Activated naive CD4-positive, alpha-beta T cell treated with anti-CD3 and anti-CD28 coated beads for 36 hours (primary cell): ENCODE measurements at places on chromosomes 5 and 9.
A peak's percentile ranks its signal among the peaks of the same experiment; 100 is the strongest.

DNA sequence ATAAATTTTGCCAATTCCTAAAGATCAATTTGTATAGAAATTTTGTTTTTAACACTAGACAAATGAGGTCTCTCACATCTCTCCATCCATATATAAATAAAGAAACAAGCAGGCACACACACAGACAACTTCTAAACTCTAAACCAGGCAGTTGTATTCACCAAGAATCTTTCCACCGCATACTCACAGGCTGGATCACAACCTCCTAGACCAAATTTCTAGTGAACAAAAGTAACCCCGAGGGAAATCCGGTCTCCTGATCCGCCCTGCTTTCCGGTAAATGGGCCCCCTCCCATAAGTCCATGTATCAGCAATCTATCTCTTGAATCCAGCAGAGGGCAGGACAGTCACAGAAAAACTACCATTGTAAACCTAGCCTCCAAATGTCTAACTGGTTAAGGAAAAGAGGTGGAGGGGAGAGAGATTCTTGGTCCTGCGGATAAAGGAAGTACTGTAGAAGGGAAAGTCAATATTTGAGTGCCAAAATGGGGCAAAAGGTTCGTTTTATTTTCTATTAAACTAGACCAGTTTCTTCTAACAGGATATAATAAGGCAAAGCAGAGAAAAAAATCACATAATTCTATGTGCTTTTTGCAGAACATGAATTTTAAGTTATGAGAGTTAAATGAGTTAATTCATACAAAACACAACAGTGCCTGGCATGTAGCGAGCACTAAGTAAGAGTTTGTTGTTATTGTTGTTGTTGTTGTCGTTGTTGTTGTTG is 4.8 kb upstream of the SMU1 start:
- peak; percentile 88 for DNase-seq

GRCh38 chr5:158820891-158821290 is 278.8 kb downstream of the EBF1 start:
- DNase-seq = no peak

- no peak for DNase-seq
Observed at GRCh38 chr9:126608551-126608950, 5.2 kb upstream of the LMX1B start.

DNA sequence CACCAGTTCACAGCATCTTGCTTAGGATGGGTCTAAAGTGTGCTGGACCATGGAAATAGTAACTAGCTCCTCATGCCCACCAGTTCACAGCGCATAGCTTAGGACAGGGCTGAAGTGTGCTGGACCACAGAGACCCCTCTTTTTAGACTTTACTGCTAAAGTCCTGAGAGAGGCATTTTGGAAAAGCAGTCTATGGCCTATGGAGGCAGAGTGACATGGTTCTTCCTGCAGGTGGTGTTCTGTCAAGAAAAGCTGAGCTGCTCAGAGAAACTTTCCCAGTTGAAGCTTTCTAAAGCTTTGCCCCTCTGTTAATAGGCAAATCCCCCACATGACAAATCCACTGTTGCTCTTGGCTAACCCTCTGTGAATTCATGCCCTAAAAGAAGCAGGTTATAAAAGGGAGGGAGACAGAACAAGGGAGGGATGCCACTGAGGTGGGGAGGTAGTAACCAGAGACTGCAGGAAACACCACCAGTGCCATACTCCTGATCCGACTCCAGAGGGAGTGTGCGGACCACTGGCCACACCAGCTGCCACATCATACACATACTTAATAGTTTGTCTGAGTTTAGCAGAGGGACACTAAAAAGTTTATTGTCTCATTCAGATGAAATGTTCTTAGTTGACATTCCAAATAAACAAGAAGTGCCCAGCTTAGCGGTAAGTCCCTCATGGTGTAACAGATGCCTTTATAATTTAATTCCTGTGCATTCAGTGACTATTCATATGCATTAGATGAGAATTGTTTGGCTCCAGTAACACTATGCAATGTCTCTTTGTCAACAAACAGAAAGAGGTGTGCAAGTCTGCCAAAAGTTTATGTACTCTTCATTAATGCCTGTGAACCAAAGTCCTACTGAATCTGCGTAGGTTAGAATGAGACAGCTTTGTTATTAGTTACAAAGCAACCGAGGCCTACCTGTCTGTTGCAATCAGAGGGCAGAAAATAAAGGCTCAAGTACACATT is 236.2 kb upstream of the NFIL3 start:
- DNase-seq = peak; percentile 10

DNA sequence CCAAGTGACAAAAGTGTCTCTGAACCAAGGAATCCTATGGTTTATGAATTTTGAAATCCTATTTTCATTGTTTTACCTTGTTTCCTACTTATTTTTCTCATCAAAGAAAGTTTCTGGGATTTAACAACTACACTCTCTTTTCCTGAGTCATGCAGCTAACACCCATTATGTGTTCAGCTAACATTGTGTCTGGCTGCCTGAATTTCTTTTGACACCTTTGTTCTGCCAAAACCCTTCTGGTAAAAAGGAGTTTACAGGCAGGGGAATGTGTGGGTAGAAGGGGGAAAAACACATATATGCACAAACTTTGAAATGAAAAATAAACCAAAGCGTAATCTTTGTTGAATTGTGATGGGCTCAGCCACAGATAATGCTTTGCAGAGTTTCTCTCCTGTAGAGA is 146.2 kb downstream of the COX7C start:
- no peak for DNase-seq

DNA sequence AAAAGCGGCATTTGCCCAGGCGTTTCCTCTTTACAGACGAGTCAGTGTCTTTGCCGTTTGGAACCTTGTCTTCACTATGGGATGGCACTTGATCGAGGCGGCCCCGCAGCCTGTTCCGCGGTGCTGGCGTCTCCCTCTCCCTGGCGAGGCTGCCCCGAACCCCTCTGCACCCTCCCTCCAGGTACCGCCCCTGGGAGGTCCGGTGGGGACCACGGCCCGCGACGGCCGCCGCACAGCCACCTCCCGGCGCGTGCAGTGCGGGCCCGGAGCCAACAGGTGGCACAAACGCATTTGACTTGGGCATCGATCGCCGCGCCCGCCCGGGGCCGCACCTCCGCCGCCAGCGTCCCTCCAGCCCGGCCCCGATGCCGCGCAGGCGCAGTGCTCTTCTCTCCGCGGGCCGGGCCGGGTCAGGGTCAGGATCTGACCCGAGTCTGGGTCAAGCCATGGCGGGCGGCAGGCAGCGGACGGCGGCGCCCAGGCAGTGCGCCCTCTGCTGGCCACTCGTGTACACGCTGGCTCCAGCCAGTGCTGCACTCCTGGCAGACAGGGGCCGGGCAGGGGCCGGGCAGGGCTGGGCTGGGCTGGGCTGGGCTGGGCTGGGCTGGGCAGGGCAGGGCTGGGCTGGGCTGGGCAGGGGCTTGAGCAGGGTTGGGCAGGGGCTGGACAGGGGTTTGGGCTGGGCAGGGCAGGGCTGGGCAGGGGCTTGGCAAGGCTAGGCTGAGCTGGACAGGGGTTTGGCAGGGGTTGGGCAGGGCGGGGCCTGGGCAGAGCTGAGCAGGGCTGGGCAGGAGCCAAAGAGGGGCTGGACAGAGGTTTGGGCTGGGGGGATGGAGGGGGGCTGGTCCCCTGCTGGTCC is 155.8 kb upstream of the IRX4 start:
- peak; percentile 65 for DNase-seq

- DNase-seq = no peak
Observed at GRCh38 chr5:150622157-150622556, 18.3 kb upstream of the SYNPO start.

GRCh38 chr9:129321286-129322021 is 143.4 kb upstream of the IER5L start:
- no peak for DNase-seq

- DNase-seq = no peak
Observed at GRCh38 chr9:97577051-97577450, 56.1 kb downstream of the TSTD2 start.

DNA sequence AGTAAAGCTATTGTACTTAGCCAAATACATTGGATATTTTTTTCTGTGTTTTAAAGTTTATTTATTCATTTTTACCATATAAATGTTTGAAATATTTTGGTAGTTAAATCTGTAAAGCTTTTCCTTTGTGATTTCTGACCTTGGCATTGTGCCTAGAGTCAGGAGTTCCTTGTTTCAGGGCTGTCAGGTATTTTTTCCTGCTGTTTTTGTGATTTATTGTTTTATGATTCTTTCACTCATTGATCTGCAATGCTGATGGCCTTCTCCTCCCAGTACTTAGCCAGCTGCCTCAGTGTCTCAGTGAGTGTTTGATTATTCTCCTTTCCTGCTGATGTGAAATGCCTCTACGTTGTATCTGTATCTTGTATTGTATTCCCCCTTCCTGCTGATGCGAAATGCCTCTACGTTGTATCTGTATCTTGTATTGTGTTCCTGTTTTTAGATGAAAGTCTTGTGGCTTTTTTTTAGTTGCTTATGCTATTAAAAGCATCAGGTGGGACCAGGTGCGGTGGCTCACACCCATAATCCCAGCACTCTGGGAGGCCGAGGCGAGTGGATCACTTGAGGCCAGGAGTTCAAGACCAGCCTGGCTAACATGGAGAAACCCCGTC is 61.0 kb downstream of the EHMT1 start:
- DNase-seq = no peak

- DNase-seq = no peak
Observed at GRCh38 chr5:90408571-90409317, 812 bp downstream of the CETN3 start.

GRCh38 chr5:135010502-135011354 is 23.3 kb downstream of the PITX1 start:
- DNase-seq = no peak

- DNase-seq = peak; percentile 22
Observed at GRCh38 chr5:108749128-108749861, 1.6 kb downstream of the FER start.

DNA sequence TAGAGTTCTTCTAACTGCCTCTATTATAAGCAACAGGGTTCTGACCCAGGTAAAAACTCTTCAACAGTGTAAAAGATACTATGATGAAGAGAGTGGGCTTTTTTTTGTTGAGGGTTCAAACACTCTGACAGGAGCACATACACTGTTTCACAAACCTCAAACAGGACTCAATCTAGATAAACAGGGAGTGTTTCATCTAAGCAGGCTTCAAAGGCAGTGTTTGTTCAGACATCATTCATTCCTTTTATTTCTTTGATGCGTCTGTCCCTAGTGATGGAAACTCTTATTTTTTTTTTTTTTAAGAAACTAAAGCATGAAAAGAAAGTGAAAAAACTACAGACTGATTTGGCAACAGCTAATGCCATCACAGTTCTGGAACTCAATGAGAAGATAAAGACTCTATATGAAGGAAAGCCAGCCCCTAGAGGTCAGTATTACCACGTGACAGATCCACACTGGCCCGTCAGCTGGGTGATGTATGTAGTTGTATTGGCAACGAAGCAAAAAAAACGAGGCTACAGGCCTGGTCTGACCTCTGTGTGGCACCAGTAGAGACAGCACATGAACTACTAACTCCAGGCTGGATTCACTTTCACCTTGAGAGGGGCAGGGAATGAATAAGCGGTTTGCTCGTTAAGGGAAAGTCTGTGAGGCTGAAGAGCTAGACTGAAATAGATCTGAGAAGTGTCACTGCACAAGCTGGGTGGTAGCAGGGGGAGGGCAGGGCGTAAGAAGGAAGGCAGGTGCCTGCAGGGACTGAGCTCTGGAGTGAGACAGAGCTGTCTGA is 172.2 kb downstream of the CCDC192 start:
- DNase-seq = peak; percentile 59

DNA sequence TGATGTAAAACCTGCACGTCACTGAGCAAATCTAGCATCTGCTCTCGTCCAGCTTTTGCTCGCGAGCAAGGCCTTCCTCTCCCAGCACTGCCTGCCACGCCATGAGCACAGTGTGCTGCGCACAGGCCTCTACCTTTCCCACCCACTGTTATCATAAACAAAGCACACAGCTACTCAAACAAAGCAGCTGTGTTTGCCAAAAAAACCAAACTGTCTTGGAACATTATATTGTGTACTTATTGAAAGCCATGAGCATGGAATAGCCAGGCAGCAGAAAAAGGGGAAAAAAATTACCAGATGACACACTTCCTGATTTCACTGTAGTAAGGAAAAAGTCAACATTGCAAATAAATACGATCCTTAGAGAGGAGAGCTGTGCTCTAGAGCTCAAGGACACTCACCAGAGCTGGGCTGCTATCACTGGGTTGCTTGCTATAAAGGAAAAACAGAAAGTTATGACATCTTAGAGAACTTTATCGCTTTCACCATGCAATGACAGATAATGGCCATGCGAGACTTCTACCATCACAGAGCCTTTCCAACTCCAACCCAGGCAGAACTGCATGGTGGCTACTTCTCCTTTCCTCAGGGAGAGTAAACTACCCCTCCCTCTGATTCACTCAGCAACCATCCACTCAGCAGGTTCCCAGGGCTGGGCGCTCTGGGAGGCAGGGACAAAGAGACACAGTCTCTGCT is 69.6 kb downstream of the EPB41L4B start:
- DNase-seq = no peak

DNA sequence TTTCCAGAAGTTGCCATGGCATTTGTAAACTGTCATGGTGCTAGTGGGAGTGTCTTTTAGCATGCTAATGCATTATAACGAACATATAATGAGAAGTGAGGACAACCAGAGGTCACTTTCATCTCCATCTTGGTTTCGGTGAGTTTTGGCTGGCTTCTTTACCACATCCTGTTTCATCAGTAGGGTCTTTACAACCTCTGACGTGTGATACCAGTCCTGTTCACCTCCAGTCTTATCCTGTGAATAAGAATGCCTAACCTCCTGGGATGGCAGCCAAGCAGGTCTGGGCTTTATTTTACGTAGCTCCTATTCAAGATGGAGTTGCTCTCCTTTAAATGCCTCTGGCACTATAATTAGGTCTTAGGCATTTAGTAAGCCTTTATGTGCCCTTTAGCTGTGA is 20.4 kb upstream of the RFK start:
- no peak for DNase-seq

DNA sequence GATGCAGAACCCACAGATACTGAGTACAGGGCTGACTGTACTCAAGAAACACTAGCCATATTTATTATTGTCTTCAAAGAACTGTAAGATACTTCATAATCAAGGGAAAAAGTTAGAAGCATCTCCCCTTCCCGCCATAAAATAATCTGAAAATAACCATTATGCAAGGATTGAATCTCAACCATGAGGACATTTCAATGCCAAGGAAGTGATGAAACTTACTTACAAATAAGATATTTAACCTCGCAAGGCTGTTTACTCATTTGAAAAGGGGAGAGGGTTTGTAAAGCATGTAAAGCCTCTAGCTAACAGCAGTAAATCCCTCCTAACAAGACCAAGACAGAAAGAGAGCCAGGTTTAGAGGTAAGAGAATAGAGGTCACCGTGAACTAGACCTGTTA is 6.3 kb downstream of the MYO10 start:
- no peak for DNase-seq

- DNase-seq = no peak
Observed at GRCh38 chr5:139552893-139553575, 8.1 kb upstream of the UBE2D2 start.

- DNase-seq = no peak
Observed at GRCh38 chr5:155303120-155303519, 289.6 kb downstream of the KIF4B start.

- DNase-seq = no peak
Observed at GRCh38 chr9:5448461-5449435, 1.6 kb upstream of the CD274 start.

- peak; percentile 82 for DNase-seq
Observed at GRCh38 chr5:172361566-172362238, 78.1 kb upstream of the UBTD2 start.

- no peak for DNase-seq
Observed at GRCh38 chr5:83708170-83708569, 12.5 kb downstream of the HAPLN1 start.
